ENCODE measurements at places on chromosomes 11 and 22.

GRCh38 chr11:72969894-72970335, 155.7 kb downstream of the ATG16L2 start:
- DNase-seq = no peak

GRCh38 chr11:48122246-48122645, 94.4 kb upstream of the OR4B1 start:
- DNase-seq = no peak

- DNase-seq = no peak
Measured at GRCh38 chr11:47850337-47850736, 2.2 kb upstream of the NUP160 start.

DNA sequence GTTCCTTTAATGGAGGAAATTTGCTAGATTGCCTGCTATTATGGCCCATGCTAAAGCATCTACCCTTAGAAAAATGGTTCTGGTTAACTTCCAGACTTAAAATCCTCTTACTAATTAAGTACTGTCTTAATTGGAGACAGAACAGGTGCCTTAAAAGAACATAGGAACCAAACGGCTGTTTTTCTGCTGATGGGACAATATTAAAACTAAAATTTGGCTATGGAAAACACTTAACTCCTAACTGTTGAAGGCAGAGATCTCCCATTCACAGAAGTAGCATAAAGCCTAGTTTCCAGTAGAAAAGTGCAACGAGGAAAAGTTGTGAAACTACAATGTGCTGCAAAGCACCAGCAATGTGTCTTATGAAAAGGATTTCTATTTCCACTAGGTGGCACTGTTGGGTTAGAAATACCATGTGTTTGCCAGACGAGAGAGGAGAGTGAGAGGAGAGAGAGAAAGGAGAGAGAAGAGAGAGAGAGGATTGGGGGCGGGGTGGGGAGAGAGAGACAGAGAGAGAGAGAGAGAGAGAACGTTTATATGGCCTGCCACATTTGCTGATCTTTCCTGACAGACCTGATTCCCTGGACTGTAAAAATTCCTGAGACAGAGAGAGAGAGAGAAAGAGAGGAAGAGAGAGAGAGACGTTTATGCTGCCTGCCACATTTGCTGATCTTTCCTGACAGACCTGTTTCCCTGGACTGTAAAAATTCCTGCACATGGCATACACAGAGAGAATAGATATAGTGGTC, 51.5 kb downstream of the FAM181B start:
- peak; percentile 70 for DNase-seq

DNA sequence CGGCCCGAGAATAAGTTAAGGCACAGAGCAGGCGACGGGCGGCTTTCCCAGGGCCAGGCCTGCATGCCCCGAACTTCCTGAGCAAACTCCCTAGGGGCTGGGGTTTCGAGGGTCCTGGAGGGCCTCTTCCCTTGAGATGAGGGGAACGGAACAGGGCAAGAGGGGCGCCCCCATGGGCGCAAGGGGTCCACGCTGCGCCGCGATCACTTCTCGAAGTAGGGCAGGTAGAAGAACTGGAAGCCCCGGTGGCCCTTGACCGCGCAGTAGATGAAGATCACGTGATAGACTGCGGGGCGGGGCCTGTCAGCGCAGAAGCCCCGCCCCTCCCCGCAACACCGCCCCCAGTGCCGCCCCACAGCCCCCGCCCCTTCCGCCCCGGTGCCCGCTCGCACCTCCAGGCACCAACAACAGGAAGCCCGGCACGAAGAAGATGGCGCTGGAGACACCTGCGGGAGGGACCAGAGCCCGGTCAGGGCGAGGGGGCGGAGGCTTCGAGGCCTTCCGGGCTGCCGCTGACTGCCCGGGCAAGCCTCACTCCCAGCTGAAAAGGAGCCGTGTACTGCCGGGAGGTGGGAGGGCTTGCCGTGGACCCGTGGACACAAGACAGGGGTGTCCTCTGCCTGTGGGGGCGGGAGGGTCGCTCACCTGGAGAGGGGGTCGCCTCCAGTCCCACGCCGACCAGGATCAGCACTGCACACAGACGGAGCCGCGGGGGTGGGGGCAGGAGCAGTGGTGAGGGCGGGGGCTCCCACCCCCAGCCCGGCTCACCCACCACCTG, 4.5 kb downstream of the TMEM134 start:
- peak; percentile 96 for DNase-seq

- DNase-seq = no peak
Measured at GRCh38 chr22:43919106-43919973, 4.3 kb upstream of the PNPLA3 start.

GRCh38 chr11:125295931-125296330, 131.4 kb downstream of the PKNOX2 start:
- DNase-seq = no peak

GRCh38 chr11:63769042-63769713, 603 bp upstream of the ZFTA start:
- DNase-seq = peak; percentile 68

- no peak for DNase-seq
Measured at GRCh38 chr22:37716708-37717107, 19.9 kb downstream of the TRIOBP start.

DNA sequence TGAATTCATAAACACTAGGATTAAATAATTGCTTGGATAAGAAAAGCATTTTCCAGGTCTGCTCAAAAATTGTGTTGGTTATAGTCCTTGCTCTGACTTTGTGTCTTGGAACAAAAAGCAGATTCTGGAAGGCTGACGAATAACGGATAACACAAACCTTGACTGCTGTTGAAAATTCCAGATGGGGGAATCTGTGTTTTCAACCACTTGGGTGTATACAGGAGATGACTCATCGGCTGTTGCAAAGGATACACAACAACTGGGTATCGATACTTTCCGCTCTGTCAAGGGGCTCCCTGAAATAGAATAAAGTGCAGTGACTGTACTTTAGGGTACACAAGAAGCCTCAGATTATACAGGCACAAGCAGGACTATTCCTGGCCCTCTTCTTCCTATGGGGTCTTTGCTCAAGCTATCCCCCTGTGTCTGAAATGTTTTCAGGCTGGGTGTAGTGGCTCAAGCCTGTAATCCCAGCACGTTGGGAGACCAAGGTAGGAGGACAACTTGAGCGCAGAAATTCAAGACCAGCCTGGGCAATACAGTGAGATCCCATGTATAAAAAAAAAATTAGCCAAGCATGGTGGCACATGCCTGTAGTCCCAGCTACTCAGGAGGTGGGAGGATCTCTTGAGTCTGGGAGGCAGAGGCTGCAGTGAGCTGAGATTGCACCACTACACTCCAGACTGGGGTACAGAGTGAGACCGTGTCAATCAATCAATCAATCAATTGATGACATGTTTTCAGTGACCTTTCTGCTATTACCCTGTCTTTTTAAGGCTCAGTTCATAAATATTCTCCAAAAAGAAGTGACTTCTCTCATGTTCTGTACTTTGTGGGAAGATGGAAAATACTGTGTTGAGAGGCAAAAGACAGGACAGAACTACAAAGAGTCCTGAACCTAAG, 48.6 kb upstream of the UCP3 start:
- no peak for DNase-seq

DNA sequence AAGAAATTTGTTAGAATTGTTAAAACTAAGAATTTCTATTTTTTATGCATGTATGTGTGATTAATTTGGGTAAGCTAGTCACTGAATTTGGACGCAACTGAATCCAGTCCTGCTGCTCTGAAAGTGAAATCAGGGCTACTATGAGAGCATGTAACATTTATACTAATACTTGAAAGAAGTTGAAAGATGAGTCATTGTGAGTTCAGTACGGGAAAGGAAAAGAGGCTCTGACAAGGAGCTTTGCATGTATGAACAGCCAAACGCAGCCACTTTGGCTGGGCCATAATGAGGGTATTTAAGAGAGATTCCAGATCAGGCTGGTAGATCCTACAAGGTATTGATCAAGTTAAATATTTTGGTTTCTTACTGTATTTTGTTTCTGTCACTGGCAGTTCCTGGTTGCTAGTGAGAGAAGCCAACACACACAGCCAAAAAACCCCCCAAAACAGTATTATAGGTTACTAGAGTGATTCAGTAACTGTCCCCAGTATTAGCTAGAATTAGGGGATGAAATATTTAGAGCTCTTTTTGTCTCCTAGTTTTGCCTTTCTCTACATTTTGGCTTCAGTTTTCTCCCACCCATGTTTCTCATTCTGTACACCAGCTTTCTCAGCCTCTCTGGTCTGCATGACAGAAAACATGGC, 14.1 kb downstream of the AASDHPPT start:
- no peak for DNase-seq

DNA sequence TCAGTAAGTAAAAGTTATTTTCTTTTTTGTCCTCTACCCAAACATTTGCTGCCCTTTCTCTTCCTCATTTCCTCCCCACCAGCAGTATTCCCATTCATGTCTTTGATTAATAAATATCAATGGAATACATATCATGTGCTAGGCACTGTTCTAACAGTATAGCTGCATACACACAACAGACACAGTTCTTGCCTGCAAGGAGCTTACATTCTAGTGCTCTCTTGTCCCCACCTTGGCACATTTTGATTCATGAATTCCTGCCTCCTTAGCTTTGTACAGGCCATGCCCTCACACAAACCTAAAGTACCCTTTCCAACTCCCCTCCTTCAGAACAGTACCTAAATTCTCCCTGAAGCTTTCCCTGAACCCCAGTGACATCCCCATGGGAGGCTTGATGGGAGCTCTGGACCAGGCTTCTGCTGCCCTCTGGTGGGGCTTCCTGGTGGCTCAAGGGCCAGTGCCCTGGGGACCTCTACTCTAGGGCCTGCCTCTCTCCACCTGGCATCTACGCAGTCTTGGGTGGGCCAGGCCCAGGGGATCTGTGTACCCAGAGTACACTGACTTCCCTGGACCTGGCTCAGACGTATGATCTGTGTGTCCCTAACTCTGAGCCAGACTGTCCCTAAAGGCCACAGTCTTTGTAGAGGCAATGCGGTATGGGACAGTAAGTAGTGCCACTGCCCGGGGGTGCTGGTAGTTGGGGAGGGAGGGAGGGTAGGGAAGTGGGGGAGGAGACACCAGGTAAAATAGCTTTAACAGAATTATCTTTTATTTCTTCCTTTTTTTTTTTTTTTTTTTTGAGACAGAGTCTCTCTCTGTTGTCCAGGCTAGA, 14.1 kb downstream of the RPS13 start:
- peak; percentile 76 for DNase-seq

DNA sequence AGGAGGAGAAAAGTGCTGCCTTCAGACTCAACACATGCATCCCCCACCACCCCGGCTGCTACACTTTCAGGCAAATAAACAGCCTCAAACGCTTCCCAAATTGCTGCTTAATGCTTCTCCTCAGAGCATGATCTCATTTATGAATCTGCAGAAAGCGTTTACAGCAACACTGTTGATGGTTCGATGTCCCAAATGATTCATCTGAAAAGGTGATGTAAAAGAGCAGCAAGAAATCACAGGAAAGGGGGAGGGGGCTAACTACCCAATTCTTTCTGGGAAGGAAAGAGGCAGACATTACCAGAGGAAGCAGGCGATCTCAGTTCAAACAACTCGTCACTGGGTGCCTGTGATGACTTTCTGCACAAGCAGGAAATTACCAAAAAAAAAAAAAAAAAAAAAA, 119.6 kb downstream of the TENM4 start:
- no peak for DNase-seq

DNA sequence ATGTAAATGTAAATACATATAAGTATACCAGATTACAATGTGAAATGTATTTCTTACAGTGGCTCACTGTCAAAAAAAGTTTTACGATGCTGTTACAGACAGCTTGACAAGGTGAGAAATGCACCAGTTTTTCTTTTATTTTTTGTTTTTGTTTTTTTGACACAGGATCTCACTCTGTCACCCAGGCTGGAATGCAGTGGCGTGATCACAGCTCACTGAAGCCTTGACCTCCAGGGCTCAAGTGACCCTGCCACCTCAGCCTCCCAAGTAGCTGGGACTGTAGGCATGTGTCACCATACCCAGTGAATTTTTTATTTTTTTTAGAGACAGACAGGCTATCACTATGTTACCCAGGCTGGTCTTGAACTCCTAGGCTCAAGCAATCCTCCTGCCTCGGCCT, 9.2 kb downstream of the CCDC73 start:
- DNase-seq = no peak

GRCh38 chr11:122524898-122525297, 130.6 kb upstream of the UBASH3B start:
- no peak for DNase-seq

DNA sequence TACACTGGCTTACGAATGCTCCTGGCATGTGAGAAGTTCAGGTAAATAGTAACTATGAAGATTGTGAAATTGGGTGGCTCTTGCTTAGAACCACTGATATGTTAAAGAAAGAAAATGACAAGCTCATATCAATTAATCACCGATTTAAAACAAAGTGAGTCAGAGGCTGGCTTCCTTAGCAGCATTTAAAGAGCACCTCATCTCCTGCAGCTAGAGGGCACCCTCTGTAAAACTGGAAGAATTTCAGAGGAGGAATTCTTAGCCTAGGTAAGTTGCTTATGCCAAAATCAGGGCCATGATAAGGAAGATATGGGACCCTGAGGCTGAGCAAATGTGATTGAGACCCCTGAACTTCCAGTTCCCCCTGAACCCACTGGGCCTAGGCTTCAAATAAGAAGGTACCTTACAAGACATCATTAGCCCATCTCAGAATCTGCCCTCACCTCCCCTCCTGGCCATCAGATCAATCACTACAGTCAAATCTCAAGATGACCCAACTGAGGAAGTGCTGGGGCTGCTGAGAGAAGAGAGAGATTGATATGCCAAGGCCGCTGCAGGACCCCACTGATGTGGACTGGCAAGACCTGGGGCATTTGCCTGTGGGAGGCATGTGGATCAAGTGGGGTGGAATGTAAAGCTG, 8.6 kb upstream of the CD3E start:
- peak; percentile 24 for DNase-seq

GRCh38 chr11:62908468-62909072, 12.6 kb downstream of the CHRM1 start:
- no peak for DNase-seq
